Stimulated activated CD8-positive, alpha-beta memory T cell treated with anti-CD3 and anti-CD28 coated beads, Interleukin-7, amount 100 ng/mL, for 48 hours (primary cell): ENCODE measurements at places on chromosomes 6 and 20.

GRCh38 chr20:21564127-21564773 is 50.4 kb upstream of the NKX2-2 start:
- DNase-seq, result no peak

DNA sequence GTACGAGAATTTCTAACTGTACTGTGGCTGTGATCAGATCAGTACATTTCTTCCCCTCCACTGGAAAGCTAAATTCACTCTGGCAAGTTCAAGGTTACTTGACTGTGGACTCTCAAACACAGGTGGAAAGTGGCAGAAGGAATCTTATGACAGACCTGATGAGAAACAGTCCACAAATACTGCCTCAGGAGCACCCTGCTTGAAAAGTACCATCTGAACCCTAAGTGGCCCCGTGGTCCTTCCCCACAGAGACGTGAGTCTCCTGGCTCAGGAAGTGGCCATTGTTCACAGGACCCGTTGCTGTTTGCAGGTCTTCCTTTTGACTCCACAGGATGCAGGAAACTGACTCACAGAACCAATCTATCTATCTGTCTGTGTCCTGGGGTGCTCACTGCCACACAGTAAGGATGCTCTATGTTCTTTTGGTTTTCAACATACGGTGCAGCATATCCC is 47.5 kb upstream of the NHSL1 start:
- peak; percentile 7 for DNase-seq

- DNase-seq, result no peak
Measured at GRCh38 chr6:41748542-41748941, 1.3 kb upstream of the PGC start.

GRCh38 chr6:132131351-132131750 is 180.2 kb upstream of the CCN2 start:
- no peak for DNase-seq

DNA sequence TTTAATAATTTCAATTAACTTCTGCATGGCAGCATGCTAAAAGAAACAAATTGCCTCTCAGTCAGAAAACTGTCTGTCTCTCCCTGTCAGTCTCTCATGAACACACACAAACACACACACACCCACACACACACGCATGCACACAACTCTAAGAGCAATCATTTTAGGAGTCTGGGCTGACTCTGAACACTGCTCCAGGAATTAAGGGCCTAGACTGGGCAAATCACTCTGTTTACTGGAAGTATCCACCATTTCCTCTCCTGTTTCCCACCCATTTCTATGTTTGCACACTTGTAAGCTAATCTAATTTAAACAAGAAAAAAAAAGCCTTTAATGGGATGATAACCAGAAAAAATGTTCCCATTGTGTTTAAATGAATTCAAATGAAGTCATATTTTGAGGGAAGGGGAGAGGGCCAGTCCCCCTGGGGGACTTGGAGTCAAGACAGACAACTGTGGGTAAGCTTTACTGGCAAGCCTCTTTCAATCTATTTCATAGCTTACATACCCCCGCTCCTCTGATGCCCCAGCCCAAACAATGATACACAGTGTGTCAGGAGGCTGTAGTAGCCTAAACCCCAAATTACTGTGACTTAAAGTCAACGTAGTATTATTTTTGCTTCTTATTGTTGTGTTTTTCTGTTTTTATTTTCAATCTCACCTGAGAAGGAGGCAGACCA is 447.8 kb upstream of the FLRT3 start:
- DNase-seq, result no peak

- DNase-seq, result no peak
Measured at GRCh38 chr6:38133932-38134703, 314.6 kb downstream of the ZFAND3 start.

GRCh38 chr6:16766043-16766536 is 4.8 kb upstream of the ATXN1 start:
- DNase-seq, result no peak

GRCh38 chr6:35673755-35674154 is 15.0 kb downstream of the FKBP5 start:
- no peak for DNase-seq

- DNase-seq, result no peak
Measured at GRCh38 chr6:129242546-129242945, 359.6 kb downstream of the LAMA2 start.

- no peak for DNase-seq
Measured at GRCh38 chr6:43407296-43407695, 20.0 kb upstream of the ABCC10 start.

DNA sequence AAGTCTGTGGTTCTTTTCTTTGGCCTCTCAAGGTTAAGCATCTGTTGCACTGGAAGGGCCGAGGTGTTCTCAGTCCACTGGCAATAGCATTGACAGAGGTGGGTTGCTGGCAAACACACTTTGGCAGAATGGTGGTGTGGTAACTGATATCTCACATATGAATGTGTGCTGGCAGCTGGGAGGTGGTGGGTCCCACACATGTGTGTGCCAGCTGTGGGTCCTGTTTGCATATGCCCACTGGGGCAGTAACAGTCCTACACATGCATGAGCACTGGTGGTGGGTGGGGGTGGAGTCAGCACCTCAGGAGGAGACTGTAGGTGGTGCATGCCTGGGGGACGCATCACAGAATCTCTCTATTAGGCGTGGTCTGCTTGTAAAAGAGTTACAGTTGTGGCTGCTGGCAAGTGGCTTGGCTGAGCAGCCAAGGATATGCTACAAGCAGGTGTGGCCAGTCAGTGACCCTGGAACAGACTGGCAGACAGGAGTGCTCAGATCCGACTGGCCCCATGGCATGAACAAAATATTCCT is 934.3 kb downstream of the GRIK2 start:
- no peak for DNase-seq

DNA sequence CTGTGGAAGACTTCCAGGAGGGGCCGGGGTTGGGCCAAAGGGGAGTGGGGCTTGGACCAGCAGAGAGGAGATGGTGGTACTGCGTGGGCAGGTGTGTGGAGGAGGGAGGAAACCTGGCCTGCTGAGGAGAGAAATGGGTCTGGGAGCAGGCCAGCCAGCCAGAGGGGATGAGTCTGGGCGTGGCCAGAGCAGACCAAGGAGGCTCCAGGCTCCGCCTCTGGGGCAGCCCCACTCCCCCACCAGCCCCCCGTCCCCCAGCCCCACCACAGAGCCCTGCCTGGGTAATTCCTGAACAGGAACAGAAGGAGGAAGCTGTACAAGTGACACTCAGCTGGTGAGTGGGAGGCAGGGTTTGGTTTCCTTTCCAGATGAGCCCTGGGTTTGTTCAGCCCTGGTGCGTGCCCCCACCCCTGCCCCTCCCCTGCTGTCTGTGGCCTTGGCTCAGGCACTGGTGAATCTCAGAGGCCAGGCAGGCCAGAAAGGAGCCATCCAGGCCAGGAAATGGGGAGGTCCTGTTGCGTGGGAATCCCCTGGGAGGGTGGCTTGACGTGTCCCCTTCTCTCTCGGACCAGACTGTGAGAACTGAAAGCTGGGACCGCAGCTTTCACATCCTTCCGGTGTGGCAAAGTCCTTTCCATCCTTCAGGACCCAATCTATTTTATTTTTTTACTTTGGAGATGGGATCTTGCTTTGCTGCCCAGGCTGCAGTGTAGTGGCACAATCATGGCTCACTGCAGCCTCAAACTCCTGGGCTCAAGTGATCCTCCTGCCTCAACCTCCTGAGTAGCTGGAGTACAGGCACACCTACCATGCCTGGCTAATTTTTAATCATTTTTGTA is 9.4 kb upstream of the SRC start:
- peak; percentile 43 for DNase-seq

DNA sequence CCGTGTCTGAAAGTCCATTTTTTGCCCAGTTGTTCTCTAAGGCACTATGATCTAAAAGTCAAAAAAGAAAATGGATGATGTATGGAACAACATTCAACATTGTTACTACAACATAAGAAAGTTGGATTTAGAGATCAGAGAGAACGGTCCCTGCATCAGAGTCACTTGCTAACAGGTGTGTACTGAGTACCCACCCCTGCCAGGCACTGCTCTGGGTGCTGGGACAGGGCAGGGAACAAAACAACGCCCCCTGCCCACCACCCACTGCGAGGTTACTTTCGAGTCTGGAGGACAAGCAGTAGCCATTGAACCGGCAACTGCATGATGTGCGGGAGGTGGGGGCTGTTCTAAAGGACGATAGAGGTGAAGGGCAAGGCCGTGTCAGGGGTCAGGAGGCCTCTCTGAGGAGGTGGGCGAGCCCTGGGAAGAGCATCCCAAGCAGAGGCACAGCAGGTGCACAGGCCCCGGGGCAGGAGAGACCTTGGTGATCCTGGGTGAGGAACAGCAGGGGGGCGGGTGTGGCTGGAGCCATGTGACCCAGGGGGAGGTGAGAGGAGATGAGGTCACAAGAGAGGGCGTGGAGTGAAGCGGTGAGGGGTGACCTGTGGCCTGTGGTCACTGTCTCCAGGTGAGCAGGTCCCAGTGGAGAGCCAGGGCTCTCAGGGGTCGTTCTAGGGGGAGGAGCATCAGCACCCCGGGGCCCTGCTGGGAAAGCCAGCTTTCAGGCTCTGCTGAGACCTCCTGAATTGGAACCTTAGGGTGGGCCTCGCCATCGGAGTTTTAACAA is 197.5 kb upstream of the SULF2 start:
- no peak for DNase-seq

- DNase-seq, result no peak
Measured at GRCh38 chr6:116483616-116484015, 22.4 kb downstream of the CALHM6 start.

DNA sequence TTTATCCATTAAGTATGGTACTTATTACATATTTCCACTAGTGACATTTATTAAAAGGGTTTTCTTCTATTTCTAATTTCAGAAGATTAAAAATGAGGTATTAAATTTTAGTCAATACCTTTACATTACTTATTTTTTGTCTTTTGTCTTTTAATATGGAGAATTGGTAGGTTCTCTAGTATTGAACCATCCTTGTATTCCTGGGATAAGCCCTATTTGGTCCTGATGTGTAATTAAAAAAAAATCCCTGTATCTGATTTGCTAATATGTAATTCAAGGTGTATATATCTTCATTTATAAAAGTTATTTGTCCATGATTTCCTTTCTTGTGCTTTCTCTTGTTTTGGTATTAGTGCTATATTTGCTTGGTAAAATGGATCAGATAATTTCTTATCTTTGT is 153.7 kb downstream of the TRMT11 start:
- no peak for DNase-seq

DNA sequence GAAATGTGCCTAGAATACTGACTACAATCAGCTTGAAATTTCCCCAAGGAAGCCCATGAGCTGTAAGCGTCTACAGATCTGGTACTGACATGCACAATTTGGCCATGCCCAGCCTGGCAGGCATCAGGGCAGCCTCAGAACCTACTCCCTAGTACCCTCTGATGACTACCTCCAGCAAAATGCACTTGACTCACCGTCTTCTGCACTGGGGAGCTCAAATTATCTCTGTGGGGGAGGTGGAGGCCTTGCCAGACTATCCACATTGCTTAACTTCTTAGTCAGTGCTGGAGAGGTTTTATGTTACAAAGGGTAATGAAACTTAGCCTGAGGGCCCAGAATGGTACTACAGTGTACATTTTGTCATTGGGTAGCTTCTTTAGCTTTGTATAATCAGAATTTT is 126.0 kb upstream of the ADGRF1 start:
- no peak for DNase-seq

DNA sequence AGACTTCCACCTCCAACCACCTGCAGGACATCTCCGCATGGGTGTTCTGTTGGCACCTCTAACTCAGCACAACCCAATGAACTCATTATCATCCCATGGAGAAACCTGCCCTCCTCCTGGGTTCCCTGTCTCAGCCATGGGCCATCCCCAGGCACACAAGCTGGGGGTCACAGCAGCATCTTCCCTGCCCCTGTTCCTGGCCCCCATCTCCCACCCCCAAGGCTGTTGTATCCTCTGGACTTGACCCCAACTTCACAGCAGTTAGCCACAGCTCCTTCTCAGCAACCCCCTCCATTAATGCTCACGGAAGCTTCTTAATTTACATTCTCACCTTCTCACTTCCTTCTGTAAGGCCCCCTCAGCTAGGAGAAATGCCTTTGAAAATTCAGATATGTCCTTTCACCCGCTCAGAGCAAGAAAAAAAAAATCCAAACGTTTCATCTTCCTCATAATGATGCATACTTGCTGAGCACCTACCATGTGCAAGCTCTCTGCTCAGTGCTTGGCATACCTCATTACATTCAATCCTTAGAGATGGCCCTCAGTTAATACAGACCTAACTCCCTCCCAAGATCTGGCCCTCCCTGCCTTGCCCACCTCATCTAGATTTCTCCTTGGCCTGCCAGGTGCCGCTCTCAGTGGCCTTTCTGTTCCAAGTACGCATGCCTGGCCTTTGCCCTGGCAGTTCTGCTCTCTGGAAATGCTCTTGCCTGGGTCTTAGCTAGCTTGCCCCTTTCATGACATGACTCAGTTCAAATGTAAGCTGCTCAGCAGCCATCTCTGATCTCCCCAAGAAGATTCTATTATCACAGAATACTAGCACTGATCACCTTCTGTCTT is 2.5 kb upstream of the NELFCD start:
- DNase-seq, result no peak

GRCh38 chr20:36573798-36574365 is 485 bp downstream of the TGIF2 start:
- DNase-seq, result no peak

- no peak for DNase-seq
Measured at GRCh38 chr6:116468293-116468692, 7.1 kb downstream of the CALHM6 start.

DNA sequence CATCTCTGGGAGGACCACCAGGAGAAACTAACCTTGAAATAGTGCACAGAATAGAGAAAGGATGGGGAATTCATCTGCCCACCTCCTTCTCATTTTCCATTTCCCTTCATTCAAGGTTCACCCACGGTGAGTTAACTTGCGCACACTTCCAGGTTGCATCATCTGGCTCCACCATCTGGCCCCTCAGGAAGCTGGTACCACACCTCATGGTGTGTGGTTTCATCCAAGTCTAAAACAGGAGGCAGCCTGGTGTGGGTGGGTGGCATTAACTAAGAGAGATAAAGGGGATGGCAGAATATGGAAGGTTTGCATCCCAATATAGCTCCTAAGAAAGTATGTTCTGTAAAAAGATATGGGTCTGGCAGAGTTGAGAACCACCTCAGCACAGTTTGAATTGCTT is 3.8 kb downstream of the ZNF334 start:
- DNase-seq, result no peak

DNA sequence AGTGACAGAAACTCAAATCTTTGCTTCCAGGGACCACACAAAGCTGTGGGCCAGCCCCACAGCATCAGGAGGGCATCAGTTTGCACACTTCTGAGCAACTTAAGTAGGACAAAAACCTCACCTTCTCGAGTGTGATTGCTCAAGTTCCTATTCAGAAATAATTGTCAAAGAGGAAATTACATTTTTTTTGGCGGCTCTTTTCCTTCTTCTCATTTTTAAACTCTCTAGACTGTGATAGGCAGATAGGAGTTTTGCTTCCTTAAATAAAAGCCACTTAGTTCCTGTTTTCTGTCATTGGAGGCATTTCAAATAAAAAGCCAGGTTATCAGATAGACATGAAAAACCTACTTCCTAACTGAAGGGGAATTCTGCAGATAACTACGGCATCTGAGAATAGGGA is 11.2 kb upstream of the TAGAP start:
- DNase-seq, result no peak

- no peak for DNase-seq
Measured at GRCh38 chr6:33981861-33982260, 164.0 kb downstream of the GRM4 start.
